NCI-H1092 treated with DMSO at 0.1 percent for 48 hours (cell line): ENCODE measurements at places on chromosomes 12 and 14.

DNA sequence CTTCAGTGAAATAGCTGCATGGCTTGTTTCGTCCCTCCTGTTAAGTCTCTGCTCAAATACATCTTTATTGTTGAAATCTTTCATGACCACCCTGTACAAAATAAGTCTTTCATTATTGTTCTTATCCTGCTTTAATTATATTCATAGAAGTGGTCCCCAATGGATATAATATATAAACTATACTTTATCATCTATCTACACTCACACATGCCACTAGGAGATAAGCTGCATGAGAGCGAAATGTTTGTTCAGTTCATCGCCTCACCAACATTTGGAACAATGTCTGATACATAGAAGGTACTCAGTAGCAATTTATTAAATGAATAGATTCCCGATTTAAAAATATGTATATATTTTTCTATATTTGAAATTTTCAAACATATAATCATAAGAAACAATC is 254.0 kb upstream of the ATXN7L3B start:
- no peak for DNase-seq

DNA sequence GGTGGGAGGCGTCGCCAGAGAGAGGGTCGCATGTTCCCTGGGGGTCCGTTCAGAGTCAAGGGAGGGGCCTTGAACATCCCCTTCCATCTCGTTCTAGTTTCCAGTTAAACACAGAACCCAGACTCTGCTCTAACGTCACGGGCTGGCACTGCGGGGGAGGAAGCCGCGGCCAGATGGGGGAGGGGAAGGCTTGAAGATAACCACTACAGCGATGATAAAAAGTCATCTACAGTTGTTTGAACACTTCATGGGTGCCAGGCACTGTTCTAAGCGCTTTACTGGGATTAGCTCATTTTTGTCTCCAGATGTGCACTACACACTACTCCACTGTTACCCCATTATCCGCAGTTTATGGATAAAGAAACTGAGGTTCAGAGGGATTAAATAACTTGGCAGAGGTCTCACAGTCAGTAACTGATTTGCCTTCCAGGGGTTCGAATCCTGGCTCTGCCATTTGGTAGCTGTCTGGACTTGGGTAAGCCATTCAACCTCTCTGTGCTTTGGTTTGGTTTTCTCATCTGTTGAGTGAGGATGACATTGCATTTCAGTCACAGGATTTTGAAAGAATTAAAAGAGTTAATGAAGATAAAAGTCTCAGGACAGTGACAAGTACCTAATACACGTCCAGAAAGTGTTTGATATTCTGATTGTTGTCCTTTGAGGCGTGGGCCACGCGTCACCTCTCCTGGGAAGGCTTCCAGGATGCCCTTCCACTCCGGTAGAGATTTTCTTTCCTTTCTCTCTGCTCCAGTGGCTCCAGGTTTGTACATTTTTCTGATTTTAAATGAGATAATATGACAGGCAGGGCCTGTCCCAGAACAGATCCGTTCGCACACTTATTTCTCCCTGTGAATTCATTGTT is 798 bp upstream of the RASAL1 start:
- DNase-seq, result no peak

DNA sequence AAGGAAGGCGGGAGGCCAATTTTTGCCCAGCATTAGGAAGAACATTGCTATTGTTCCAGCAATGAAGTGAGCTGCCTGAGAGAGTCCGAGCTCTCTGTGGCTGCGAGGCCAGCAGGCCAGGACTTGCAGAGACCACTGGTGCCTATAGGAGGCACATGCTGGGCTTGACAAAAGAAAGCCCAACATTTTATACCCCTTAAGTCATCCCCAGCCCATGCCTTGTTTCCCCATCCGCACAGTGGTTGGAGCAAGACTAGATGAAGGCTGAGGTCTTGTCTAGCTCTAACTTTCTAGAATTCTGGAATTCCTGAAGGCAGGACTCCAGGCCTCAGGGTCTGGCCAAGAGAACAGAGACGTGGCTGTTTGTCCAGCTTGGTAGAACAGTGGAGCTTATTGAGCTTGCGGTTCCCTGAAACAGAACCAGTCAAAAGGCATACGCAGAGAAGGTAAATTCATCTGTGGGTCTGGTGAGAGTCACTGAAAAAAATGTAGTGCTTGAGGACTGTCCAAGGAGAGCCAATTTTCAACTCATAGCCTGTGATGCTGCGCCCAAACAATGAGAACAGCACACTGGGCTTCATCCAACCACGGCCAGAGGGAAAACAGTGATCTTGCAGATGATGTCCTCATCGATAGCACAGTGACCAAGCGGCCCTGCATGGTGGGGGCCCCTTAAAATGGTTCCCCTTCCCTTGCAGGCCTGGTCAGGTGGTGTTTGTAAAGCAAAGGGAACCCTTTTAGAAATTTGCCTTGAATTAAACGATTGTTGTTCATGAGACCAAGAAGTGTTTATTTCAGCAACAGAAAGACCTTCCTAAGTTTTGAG is 27.1 kb upstream of the COL2A1 start:
- DNase-seq, result no peak

DNA sequence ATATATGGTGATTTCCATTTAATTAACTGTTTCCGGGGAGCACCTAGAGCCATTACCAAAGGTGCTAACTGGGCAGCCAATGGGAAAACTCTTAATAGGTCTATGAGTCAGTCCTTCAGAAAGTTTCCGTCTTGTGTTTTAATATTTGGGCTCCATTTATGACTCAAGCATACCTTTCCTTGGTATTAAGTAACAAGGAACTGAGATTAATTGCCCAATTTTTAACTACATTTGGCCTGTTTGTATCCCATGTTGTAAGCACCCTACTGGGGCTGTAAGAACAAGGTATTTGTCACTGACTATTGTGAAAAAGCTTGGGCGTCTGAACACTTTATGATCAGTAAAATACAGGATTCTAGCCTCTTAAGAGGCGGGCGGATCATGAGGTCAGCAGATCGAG is 62.8 kb upstream of the FOXN3 start:
- DNase-seq, result no peak

DNA sequence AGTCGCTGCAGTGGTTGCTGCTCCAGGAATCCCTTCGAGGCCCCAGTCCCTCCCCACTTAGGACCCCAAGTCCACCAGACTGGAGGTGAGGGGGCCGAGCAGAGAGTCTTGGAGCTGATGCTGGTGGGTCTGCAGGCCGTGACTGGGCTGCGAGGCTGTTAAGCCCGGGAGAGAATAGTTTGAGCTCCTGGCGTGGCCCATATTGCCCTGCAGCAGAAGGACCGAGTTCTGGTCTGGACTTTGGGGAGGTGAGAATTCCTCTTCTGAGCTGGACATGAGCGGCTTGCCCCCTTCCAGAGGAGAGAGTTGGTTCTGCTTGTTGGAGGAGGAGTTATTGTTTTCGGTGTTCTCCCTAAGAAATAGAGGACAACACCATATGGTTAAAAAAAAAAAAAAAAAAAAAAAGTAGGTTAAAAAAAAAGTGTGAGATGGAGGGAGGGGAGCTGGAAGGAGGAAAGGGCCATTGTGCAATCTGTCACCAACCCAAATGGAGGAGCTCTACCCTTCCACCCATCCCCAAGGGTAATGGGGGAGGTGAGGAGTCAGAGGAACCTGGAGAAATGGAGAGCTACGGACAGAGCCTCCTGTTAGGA is 3.0 kb downstream of the SIX1 start:
- no peak for DNase-seq

GRCh38 chr12:108729612-108730364 is 1.5 kb downstream of the CORO1C start:
- DNase-seq, result peak; percentile 34

DNA sequence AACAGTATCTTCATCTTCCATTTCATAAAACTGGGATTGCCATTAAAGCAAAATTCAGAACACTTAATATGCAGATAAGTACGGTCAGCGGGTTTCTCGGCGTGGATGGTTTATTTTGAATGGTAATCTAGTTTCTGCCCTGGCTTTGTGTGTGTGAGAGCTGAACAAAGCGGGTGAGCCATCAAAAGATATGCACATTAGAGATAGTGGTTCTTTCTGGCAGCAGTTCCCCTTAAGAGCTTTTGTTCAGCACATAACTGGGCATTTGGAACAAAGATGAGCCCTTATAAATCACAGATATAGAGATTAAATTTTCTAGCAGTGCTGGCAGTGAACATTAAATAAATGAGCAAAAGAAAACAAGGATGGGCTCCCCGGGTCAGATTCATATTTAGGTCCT is 207.5 kb downstream of the CALM1 start:
- peak; percentile 66 for DNase-seq

DNA sequence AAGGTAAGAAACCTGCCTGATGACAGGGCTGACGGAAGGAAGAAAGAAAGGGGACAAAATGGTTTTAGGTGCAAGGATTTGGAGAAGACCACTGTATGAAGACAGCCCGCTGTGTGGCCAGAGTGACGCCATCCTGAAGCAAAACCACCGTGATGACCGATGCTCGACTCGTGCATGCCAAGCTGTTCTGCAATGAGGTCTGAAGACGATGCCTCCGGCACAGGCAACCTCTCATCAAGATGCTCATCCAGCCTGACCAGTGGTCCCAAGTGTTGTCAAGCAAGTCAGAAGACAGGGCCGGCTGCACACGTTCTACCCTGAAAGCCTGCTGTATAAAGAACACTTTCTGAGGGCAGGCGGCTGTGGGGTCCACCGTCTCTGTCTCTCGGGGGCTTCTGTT is 34.8 kb downstream of the STX2 start:
- no peak for DNase-seq

- DNase-seq, result no peak
Observed at GRCh38 chr12:66000958-66001357, 129.6 kb downstream of the LLPH start.

DNA sequence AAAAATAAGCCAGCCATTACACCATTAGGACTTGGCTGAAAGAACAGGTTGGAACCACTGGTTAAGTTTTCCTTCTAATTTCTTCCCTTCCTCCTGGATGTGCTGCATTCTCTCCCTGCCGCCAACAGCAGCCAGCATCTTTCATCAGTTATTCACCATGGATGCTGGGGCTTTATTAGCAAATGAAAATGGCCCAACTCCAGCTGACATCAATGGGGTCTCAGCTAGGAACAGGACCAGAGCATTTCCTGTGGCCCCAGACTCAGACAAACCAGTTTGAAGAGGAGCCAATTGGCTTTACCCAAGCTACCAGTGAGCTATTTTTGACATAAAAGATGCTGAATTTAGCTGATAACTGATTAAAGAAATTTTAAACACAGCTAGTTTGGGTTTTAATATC is 26.0 kb upstream of the TBX5 start:
- DNase-seq, result no peak

- no peak for DNase-seq
Observed at GRCh38 chr12:99809909-99810308, 162.4 kb downstream of the GARIN6 start.

DNA sequence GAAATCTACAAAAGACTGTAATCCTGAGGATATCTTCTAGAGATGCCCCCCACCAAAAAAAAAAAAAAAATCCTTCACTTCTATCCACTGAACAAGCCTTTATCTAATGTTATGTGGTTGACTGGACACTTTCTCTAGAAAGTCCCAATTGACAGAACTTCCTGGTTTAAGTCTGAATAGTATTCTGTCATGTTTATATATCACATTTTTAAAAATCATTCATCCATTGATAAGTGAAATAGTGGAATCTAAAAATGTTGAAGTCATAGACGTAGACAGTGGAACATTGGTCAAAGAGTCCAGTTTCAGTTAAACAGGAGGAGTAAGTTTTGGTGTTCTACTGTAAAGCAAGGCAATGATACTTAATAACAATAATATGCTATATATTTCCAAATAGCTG is 297.0 kb downstream of the SSPN start:
- no peak for DNase-seq

GRCh38 chr14:49134940-49135339 is 451.2 kb downstream of the RPS29 start:
- no peak for DNase-seq

GRCh38 chr12:49803693-49804450 is 24.3 kb downstream of the NCKAP5L start:
- no peak for DNase-seq

DNA sequence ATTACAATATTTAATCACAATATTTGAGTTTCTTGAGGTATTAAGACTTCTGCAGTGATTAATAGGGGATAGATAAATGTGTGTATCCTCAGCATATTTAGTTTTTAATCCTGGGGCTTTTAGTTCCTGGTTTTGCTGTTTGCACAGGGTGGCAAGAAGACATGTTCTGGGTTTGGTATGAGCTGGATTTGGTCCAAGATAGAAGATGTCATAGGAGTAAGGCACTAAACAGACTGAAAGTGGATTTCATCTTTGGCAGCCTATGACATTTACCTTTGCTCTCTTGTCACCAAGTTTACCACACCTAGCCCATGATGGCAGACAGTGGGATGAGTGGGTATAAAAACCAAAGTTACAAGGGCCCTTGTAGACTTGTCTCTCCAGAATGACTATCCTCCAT is 168.2 kb downstream of the LRRK2 start:
- no peak for DNase-seq

DNA sequence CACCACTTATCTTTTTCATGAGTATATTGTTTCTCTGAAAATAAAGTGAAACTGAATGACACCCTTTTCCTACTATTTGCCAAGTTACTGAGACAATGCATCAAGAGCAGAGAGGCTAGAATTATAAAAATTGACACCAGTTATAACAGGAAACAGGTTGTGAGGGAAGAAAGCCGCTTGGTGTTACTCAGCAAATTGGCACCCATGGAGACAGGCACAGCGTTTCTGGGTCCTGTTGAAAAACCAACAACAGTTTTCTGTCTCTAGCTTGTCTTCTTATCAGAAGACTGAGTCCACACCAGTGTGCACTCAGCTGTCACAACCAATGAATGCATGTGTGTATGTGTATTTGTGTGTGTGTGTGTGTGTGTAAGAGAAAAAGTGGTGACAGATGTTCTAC is 267.7 kb downstream of the KCNH5 start:
- DNase-seq, result no peak

DNA sequence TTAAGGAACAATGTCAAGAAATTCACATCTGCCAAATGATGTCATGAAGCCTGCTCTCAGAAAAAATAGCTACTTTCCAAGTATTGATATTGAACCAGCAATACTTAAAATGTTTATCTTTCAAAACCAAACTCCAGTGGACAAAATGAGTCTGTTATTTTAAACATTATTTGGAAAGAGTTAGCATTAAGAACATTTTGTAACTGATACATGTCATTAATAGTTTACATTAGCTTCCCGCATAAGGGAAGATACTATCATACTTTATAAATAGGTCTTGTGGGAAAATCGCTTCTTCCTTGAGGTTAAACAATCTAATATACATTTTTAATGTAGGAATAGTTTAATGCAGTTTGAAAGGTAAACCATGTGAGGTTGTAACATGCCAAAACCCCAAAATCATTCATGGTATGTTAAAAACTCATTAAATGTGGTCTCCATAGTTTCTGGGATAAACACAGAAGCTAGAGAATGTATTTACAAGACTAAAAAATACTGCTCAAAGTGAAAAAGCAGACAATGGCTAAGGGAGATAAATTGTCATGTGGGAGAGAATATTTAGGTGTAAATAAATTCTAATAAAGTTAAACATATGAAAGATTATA is 73.4 kb upstream of the ATP2B1 start:
- no peak for DNase-seq

DNA sequence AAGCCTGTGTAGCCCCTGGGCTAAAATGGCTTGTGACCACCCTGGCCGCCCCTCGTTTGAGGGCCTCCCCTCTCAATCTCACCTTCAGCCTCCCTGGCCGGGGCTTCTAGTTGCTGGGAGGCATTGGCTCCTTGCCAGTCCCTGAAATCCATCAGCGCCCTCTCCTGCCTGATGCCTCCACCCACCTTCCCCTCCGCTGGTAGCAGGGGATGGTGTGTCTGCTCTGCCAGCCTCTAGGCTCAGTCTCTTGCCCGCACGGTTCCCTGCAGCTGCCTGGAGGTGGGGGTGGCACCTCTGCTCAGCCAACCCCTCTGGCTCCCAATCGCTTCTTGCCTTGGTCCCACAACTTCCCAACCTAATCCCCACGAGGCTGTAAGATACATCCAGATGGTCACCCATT is 167.9 kb downstream of the PHETA1 start:
- no peak for DNase-seq

GRCh38 chr14:83611491-83611890 is 1918.5 kb upstream of the FLRT2 start:
- DNase-seq, result no peak
